Natural killer cell treated with Interleukin-12 subunit alpha and Interleukin-12 subunit beta and Interleukin-15 and Interleukin-18, amount 100 ng/mL, for 72 hours (primary cell): ENCODE measurements at places on chromosomes 2 and 18. TPM values are rescaled to one million over a fixed set of nuclear protein-coding genes. Genes with fewer than 3 reads are reported as not detected.

GRCh38 chr18:43141208-43141607 is 25.7 kb upstream of the RIT2 start:
- H3K36me3 ChIP-seq: no peaks in the 10 kb centered on the region
- H3K4me1 ChIP-seq: no peaks in the 10 kb centered on the region
- H3K27ac ChIP-seq: no peak overlapping the region
- H3K4me3 ChIP-seq: no peak overlapping the region
- H3K27me3 ChIP-seq: no peaks in the 10 kb centered on the region
- no peak for DNase-seq

- H3K4me1 ChIP-seq: no peaks in the 10 kb centered on the region
- H3K4me3 ChIP-seq: no peak overlapping the region
- no peaks in the 10 kb centered on the region for H3K36me3 ChIP-seq
- no peak for DNase-seq
- no peaks in the 10 kb centered on the region for H3K27me3 ChIP-seq
Observed at GRCh38 chr2:33735096-33735495, 136.0 kb upstream of the FAM98A start.

DNA sequence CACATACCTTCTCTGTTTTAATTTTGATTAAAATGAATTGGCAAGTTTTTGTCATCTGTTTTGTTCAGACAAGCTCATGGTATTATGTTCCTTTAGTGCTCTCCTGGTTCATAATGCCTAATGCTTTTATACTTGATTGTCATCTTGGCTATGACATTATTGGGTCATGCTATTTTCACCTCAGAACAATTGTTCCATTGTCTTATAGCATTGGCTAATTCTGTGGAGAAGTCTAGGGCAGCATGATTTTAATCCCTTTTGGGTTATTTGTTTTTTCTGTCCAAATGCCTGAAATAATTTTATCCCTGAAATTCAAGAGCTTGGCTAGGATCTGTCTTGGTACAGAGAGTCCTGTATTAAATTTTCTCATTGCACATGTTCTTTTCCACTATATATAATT is 83.8 kb upstream of the CCDC85A start:
- H3K4me1 ChIP-seq: no peaks in the 10 kb centered on the region
- H3K36me3 ChIP-seq: no peaks in the 10 kb centered on the region
- DNase-seq: no peak
- H3K27ac ChIP-seq: no peak overlapping the region
- H3K4me3 ChIP-seq: no peak overlapping the region

GRCh38 chr2:194591192-194591591 is 1065.8 kb upstream of the SLC39A10 start:
- H3K27me3 ChIP-seq: no peaks in the 10 kb centered on the region
- no peaks in the 10 kb centered on the region for H3K4me1 ChIP-seq
- no peaks in the 10 kb centered on the region for H3K36me3 ChIP-seq
- no peak for DNase-seq
- no peak overlapping the region for H3K27ac ChIP-seq

DNA sequence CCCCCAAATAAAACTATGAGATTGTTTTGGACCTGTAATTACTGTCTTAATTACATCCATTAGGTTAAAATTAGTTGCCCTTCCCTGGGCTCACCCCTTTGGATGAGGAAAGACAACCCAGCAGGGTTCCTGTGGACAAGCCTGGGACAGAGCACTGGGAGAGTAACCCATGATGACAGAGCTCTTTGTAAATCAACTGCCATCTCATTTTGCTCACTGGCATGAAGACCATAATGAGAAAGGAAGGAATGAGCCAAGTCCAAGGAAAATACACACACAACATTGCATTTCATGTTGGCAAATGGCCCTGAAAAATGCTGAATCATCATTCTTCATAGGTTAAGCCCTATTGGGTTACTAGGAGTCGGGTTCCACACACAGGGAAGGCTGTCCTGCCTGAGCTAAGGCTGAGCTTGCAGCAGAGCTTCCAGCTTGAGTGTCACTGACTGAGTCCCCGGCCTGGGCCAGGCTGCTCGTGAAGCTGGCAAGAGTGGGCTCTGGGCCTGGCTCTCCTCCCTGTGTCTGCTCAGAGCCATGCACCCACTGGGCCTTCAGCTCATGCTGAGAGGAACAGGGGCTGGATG is 94.1 kb upstream of the ACAA2 start:
- no peak for DNase-seq
- H3K4me1 ChIP-seq: peaks cover 2% of the 10 kb centered on the region
- H3K27me3 ChIP-seq: peaks cover 8% of the 10 kb centered on the region
- no peaks in the 10 kb centered on the region for H3K36me3 ChIP-seq
- H3K4me3 ChIP-seq: no peak overlapping the region

DNA sequence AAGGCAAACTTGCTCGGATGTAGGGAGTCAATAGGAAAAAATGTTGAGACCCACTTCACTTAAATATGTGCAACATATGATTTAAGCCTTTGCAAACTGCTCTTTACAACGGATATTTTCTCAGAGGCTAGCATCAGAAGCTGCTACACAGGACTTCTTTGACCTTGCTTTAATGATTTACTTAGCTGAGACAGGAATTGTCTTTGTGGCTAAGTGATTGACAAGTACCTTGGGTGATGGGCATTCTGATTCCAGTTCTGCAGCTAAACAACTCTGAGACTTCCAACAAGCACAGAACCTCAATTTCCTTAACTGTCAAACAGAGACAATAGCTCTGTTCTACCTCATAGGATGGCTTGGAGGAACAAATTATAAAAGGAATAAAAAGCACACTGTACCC is 150.2 kb downstream of the NCKAP5 start:
- no peaks in the 10 kb centered on the region for H3K36me3 ChIP-seq
- no peak overlapping the region for H3K27ac ChIP-seq
- no peak overlapping the region for H3K4me3 ChIP-seq
- no peaks in the 10 kb centered on the region for H3K4me1 ChIP-seq
- H3K27me3 ChIP-seq: no peaks in the 10 kb centered on the region

DNA sequence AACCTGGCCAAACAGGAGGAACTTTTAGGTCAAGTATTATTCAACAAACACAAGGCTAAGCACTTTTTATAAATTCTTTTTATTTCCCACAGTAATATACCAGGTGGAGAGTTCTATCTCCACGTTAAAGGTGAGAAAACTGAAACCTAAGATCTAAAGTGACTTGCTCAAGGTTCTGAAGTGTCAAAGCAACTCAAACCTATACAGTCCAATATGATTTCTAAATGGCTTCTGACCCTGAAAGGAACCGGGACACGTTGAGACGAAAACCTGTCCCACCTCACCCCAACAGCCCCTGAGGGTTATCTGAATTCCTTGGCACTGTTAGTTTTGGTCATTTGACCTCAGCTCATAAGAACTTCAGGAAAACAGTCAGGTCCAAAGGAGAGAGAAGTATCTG is 814.5 kb upstream of the LRATD1 start:
- no peaks in the 10 kb centered on the region for H3K4me1 ChIP-seq
- no peak overlapping the region for H3K27ac ChIP-seq
- H3K27me3 ChIP-seq: no peaks in the 10 kb centered on the region
- H3K36me3 ChIP-seq: no peaks in the 10 kb centered on the region
- no peak overlapping the region for H3K4me3 ChIP-seq

- no peak overlapping the region for H3K4me3 ChIP-seq
- no peaks in the 10 kb centered on the region for H3K36me3 ChIP-seq
- DNase-seq: no peak
Observed at GRCh38 chr2:54526226-54526879, 70.2 kb downstream of the SPTBN1 start.

DNA sequence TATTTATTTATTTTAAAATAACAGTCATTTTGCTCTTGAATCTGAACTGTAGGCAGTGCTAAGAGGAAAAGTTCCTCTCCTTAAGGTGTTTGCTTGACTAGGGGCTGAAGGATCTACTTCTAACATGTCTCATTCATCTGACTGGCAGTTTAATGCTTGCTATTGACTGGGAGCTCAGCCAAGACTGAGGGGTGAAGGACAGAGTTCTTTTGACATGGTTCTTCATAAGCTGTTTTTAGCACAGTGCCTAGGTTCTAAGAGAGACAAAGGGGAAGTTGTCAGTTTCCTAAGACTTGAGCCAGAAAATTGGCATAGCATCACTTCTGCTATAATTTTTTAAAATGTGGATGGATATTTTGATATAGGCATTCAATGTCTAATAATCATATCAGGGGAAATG is 73.0 kb downstream of the COMMD1 start:
- DNase-seq: no peak
- no peaks in the 10 kb centered on the region for H3K27me3 ChIP-seq
- peaks cover 17% of the 10 kb centered on the region for H3K36me3 ChIP-seq

- no peak for DNase-seq
- H3K4me1 ChIP-seq: peaks cover 9% of the 10 kb centered on the region
- H3K36me3 ChIP-seq: no peaks in the 10 kb centered on the region
- H3K27ac ChIP-seq: no peak overlapping the region
- H3K27me3 ChIP-seq: peaks cover 23% of the 10 kb centered on the region
Observed at GRCh38 chr18:69664399-69664798, 263.7 kb downstream of the DOK6 start.

DNA sequence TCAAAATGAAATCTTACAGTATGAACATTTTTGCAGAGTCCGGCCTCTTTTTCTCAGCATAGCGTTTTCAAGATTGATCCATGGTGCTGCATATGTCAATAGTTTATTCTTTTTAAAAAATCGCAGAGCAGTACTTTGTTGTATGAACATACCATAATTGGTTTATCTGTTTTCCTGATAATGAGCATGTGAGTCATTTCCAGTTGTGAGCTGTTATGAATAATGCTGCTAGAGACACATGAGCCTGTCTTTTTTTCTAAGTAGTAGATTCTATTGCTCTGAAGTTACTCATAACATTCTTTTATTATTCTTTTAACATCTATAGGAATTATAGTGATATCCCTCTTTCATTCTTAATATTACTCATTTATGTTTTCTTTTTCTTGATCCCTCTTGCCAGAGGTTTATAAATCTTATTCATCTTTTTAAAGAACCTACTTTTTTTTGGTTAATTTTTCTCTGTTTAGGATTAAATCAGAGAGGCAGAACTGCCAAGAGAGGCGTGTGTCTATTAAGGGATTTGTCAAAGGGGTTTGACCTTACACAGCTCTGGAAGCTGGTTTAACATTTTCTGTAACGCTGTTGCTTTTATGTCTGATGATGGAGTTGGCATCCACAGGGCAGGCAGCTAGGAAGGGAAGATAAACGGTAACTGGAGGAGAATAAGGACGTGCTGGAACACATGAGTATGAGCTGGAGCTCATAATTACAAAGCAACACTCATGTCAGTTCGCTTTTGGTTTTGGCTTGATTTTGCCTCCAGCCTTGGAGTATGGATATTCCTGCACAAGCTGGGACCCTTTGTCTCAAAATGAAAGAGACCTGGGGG is 47.4 kb downstream of the MGAT5 start:
- H3K27me3 ChIP-seq: no peaks in the 10 kb centered on the region
- peak overlapping the region; percentile 42 for H3K4me3 ChIP-seq
- DNase-seq: no peak
- H3K36me3 ChIP-seq: peaks cover 10% of the 10 kb centered on the region

- no peak overlapping the region for H3K27ac ChIP-seq
- H3K27me3 ChIP-seq: no peaks in the 10 kb centered on the region
- H3K36me3 ChIP-seq: no peaks in the 10 kb centered on the region
Observed at GRCh38 chr2:6181525-6181924, 489.3 kb downstream of the SOX11 start.

DNA sequence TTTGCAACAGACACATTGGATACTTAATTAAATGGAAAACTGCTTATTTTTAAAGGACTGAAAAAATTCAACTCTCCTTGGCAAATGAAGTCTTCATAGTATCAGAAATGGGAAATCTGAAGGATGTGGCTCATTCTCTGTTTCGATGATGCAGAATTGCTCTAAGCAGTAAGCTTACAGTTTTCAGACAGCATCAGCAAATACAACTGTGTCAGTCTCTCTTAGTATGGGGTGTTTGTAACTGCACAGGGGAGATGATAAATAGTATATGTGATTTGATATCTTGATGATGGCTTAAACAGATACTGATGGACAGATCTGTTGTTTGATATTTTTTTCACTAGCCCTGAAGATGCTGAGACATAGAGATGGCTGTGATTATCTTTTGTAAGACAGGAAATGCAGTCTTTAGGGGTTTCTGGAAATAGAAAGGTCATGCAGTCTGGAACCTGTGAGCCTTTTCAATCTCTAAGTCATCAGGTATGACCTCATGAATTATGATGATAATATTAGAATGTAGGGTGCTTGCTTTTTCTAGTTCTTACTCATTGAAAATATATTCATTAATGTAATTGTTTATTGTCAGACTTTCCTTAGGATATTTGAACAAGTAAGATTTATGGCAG is 84.2 kb downstream of the SLC4A10 start:
- peaks cover 3% of the 10 kb centered on the region for H3K4me1 ChIP-seq
- peak overlapping the region; percentile 63 for H3K4me3 ChIP-seq
- H3K36me3 ChIP-seq: no peaks in the 10 kb centered on the region
- H3K27me3 ChIP-seq: no peaks in the 10 kb centered on the region

DNA sequence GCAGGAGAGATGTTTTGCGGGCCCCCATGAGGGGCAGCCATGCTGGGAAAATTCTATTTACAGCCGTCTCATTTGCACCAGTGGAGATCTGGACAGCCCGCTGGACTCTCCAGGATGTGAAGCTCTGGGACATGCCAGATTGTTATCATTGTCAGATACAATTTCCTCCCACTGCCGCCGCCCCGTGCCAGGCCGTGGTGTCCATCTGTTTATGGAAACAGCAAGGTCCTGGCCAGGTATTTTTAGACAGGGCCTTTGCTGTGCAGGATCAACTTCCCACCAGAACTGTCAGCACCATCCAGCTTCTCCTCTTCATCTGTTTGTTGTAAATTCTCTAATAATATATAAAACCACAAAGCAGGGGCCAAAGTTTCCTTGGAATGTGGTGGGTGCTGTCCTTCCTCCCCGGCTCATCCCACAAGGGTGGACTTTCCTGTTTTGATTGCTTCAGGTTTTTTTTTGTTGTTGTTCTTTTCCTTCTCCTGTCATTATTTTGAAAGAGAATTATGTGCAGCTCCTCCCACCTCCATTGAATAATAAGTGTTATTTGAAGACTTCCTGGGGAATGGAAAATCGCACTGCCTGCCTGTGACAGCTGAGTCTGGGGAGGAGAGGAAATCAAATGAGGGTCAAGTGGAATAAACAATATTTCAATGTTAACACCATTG is 398.1 kb downstream of the TNS1 start:
- no peak for DNase-seq
- no peak overlapping the region for H3K27ac ChIP-seq
- no peaks in the 10 kb centered on the region for H3K36me3 ChIP-seq
- H3K4me3 ChIP-seq: no peak overlapping the region
- H3K27me3 ChIP-seq: peaks cover 20% of the 10 kb centered on the region

GRCh38 chr2:236762628-236763027 is 193.0 kb downstream of the ACKR3 start:
- H3K36me3 ChIP-seq: no peaks in the 10 kb centered on the region
- H3K4me3 ChIP-seq: no peak overlapping the region
- peaks cover 34% of the 10 kb centered on the region for H3K27me3 ChIP-seq
- no peaks in the 10 kb centered on the region for H3K4me1 ChIP-seq

DNA sequence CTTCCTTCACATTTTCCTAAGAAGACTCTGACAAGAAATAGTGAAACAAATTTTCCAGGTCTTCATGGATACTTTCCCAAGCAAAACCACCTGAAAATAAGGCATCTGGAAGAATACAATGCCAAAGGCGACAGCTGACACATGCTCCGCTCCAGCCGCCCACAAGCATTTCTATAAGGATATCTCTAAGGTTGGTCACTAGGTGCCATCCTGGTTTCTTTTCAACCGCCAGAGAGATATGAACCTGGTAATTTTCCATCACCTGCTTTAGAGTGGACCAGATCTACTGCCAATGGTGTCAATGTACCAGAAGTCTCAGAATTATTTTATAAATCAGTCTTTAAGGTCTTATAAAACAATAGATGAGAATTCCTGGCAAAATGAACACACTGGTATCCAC is 97.2 kb downstream of the GAREM1 start:
- no peak for DNase-seq
- peaks cover 7% of the 10 kb centered on the region for H3K27me3 ChIP-seq
- H3K4me3 ChIP-seq: no peak overlapping the region

FAM117B gene
- 1.5 TPM for total RNA-seq

DNAH6 gene
- 1.0 TPM for total RNA-seq

LYPD1 gene
- not detected for total RNA-seq

ASB18 gene
- total RNA-seq: not detected

CIB4 gene
- total RNA-seq: not detected

CD28 gene
- total RNA-seq: 3.2 TPM

ZAP70 gene
- 191 TPM for total RNA-seq

SRD5A2 gene
- not detected for total RNA-seq
